ENCODE measurements at places on chromosomes 13 and 19.

- DNase-seq = no peak
Observed at GRCh38 chr13:60032851-60033250, 130.9 kb downstream of the DIAPH3 start.

DNA sequence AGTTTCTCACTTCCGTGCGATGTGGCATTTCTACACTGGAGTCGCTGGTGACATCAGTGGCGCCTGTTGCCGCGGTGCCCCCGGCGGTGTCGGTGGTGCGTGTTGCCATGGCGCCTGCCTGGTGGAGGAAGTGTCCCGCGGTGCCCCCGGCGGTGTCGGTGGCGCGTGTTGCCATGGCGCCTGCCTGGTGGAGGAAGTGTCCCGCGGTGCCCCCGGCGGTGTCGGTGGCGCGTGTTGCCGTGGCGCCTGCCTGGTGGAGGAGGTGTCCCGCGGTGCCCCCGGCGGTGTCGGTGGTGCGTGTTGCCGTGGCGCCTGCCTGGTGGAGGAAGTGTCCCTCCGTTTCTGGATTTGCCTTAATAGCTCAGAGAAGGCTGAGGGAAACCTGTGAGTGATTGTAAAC, 127.6 kb downstream of the KDM4B start:
- no peak for DNase-seq

DNA sequence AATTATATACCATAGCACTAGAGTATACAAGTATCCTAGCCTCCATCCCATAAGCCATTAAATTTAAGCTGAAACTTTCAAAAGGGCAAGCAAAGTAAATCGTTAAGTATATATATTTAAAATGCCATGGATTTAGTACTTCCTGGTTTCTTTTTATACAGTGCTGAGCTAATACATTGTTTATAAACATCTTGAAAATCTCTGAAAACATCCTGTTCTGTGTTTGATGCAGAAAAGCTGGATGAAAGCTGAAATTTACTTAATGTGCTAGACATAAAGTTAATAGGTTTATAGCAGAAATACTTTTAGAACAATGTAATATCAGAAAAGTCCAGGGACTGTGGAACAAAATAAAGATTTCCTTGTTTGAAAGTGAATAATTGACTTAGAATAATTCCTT, 875.4 kb downstream of the SLITRK6 start:
- DNase-seq = no peak

DNA sequence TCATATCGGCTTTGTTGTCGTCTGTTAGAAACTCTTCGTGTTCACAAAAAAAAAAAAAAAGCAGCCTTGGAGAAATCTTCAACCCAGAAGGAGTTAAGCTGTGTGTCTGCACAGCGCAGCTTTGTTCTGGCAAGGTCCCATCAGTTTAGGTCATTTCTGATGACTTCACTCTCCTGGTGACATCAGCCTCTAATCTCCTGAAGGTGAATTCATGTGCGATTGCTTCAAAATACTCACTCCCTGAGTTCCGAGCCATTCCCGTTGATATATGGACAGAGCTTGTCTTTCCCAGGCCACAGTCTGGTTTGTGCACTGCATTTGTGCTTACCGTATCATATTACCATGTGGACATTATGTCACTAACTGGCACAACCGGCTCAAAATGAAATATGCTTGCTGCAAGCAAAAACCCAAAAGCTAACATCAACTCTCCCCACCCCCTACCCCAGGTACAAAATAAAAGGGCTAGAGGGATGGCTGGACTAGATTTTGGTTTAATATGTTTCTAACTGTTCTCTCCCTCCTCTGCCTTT, 342.4 kb downstream of the KCNRG start:
- DNase-seq = no peak

GRCh38 chr13:32330441-32330840, 15.1 kb downstream of the BRCA2 start:
- no peak for DNase-seq

DNA sequence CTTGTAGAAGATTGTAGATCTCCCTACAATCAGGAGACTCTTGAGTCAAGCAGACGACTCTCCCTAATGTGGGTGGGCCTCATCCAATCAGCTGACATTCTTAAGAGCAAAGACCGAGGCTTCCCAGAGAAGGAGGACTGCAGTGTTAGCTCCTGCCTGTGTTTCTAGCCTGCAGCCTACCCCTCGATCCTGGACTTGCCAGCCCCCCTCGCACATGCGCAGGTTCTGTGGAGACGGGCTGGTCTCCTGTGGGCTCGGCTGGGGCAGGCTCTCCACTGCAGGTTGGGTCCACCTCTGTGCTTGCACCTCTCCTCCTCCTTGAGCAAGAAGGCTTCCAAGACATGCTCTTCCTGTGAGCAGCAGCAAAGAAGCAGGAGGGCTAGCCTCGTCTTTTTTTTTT, 185.2 kb upstream of the SOX1 start:
- no peak for DNase-seq

DNA sequence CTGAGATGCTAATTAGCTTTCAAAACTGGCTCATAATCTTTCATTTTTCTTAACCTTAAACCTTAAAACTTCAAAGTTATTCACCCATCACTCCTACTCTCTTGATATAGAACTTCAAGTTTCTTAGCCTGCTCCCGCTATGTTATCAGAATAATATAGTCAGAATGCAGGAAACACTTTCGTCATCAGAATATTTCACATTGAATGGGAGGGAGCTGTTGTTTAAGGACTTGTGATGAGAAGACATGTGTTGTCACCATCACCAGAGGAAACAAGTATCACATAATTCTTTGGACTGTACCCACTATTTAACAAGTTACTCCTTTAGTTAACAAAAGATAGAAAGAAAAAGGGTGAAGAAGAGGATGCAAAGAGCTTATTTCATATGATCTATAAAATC, 65.0 kb upstream of the FNDC3A start:
- no peak for DNase-seq

DNA sequence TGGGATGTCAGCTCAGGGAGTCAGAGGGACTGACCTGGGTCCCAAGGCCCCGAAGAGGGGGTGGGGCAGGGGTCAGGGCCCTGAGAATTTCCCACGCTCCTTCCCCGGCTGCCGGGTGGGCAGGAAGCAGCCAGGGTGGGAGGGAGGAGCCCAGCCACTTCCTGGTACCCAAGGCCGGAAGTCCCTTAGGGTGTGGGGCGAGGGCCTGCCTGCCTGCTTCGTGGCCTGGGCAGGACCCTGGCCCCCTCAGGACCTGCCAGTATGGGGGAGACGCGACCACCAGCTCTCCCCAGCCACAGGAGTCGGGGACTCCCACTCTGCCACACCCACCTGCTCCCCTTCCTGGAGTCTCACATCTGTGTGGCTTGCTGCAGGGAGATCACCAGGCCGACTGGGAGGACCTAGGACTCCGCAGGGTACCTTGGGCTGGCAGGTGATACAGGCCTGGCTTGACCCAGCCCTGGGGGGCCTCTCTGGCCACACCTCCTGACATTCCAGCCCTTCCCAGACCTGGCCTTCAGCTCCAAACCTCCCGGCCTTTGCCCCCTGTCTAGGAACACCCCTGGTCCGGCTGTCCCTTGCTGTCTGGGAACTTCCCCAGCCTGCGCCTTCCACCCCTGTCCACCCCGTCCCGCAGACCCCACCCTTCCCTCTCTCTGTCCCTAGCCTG, 9.8 kb upstream of the CIRBP start:
- DNase-seq = no peak

DNA sequence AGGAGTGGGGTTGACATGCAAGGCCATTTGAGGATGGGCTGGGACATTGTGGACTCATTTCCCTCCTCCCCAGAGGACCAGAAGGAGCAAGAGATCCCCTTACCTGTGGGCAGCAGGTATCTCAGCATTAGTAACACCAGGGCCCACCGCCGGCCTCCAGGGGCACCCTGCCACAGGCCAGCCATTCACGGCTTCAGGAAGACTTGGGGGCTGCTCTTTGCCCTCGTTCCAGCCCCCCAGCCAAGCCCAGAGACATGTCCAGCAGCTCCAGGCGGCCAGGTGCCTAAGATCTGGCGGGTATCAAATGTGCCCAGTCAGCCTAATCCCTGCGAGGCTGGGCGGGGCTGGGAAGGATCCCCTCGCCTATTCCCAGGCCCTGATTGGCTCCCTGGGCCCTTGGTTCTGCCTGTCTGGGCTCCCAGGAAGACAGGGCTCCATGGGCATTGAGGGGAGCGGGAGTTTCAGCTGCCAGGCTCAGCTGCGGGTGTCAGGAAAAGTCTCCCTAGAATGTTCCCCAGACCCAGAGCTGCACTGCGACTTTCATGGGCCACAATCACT, 21.3 kb upstream of the OR1M1 start:
- DNase-seq = no peak

GRCh38 chr19:43820098-43820883, 6.8 kb upstream of the ZNF283 start:
- no peak for DNase-seq

DNA sequence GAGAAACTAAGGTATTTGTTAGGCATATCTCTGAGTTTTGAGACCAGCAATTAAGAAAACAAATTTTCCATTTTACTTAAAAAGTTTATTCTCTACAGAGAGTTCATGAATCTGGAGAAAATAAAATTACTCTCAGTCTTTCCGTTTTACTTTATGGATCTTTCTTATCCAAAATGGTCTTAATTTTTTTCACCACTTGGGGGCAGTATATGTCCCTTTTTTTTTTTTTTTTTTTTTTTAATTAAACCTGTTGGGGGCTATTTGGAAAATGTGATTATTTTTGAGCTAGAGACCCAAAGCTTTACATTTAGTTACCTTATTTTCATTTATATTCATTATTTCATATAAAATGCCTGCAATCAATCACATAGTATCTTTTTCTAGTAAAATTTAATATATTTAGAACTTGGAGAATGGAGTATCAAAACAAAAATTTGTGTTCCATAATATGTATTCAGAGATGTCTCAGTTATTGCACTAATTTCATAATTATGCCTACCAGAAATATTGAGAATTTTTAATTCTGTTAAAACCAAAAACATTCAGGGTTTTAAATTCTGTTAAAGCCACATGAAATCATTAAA, 27.1 kb downstream of the PIBF1 start:
- DNase-seq = peak; percentile 23

DNA sequence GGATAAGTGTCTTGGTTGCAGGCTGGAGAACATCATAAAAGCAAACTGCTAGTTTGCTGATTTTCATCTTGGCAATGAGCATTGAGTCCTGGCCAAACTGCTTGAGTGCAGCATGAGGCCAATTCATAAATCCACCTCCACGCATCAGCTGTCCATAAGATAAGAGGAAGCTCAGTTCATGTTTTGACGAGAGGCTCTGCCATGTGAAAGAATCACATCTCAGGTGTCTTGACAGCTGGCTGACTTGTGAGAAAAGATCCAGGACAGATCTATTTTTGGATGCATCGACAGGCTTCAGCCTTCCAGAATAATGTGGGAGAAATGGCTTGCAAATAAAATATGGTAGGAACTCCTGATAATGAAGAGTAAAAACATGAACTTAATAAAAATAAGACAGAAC, 5.4 kb upstream of the ZNF682 start:
- no peak for DNase-seq

DNA sequence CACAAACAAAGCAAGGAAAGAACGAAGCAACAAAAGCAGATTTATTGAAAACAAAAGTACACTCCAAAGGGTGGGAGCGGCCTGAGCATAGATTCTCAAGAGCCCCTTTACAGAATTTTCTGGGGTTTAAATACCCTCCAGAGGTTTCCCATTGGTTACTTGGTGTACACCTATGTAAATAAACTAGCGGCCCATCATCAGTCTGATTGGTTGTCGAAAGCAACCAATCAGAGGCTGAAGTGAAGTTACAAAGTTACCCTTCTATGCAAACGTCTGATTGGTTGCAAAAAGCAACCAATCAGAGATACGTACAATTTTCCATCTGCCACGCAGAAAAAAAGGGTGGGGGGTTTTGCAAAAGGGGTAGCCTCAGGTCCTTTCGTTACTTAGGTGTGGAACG, 96.3 kb upstream of the UBAC2 start:
- DNase-seq = no peak

DNA sequence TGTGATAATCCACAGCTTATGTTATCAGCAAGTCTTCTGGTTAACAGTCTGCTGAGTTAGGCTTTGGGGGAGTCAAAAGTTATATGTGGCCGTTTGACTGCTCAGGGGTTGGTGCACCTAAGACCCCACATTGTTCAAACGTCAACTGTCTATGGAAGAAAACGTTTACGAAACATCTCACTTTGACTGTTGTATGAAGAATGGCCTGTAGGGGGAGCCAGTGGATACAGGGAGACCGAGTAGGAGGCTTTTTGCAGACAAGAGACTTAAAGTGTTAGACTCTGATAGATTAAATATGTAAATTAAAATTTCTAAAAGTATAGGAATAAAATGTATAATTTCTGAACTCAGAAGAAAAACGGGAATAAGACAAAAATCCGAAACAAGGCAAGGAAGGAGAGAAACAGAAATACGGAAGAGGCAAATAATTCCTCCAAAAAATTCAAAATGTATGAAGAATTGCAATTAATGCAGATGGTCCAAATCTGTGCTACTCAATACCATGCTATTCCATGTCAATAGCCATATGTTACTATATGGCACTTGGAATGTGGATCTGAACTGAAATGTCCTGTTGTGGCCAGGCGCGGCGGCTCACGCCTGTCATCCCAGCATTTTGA, 37.8 kb downstream of the TNFSF14 start:
- DNase-seq = peak; percentile 56

- no peak for DNase-seq
Observed at GRCh38 chr19:7348587-7349230, at the start of gene ARHGEF18. ARHGEF18 (plus strand) TSS chr19:7348937; CDS start chr19:7362891, 13,954 bp downstream.

- DNase-seq = no peak
Observed at GRCh38 chr19:13722146-13722545, 42.2 kb upstream of the MRI1 start.

DNA sequence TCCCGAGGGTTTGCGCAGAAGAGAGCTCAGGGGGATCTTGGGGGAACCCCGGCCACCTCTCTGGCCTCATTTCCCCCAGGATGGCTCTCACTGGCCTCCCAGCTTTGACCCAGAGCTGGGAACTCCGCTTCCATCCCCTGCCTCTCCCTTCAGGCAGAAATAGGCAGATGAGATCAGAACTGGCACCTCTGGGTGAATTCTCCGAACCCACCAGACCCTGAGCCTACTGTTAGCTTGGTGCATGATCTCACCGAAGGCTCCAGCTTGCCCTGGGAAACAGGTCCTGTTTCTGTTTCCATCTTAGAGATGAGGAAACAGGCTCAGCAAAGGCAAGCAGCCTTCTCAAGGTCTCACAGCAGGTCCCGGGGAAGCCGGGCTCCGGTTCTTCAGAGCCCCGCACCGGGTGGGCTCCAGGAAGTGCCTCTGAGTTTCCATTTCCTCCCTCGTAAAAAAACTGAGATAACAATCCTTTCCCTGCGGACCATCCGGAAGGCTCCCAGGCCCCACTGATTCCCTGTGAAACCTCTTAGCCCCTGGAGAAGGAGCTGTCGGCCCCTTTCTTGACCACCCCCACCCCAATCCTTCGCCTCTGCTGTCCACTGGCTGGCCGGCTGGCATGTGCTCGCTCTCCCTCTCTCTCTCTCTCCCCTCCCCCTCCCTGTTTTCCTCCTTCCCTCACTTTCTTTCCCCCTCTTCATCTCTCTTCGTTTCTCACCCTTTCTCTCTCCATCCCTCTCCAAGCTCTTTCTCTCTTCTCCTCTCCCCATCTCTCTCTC, 2.1 kb downstream of the NECTIN2 start:
- DNase-seq = no peak

DNA sequence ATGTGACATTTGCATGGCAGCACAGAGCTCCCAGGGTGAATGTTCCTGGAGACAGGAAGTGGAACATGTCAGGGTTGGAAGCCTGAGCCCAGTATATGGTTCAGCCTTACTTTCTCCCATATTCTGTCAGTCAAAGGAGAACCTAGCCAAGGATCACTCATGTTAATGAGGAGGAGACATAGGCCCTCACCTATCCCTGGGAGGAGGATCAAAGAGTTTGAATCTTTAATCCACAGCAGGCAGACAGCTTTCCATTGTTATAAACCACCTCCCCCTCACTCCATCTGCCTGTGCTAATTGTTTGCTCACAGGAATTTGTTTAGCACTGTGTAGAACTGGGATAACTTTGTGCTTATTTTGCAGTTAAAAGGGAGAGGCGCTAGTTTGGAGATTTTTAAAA, 1069.1 kb downstream of the EFNB2 start:
- DNase-seq = no peak
